ENCODE measurements at places on chromosomes 4 and X.
A peak's percentile ranks its signal among the peaks of the same experiment; 100 is the strongest.

DNA sequence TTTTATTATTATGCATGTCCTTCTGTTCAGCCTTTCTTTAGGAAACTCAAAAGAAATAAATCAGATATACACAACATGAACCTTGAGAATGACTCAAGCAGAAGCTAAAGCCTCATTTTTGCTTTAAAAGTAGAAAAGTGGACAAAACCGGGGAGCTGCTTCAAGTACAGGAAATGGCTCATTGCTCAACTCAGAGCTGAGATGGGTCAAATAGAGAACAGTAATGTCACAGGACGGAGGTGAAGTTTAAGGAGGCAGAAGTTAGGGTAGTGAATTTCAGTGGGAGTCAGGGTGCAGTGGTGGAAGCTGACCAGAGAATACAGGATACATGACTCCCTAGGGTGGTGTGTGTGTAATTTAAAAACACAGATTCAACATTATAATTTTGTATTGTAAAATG, 22.2 kb downstream of the PHKA2 start:
- peak; percentile 63 for DNase-seq

GRCh38 chrX:132858018-132858417, 100.4 kb downstream of the HS6ST2 start:
- DNase-seq: no peak

DNA sequence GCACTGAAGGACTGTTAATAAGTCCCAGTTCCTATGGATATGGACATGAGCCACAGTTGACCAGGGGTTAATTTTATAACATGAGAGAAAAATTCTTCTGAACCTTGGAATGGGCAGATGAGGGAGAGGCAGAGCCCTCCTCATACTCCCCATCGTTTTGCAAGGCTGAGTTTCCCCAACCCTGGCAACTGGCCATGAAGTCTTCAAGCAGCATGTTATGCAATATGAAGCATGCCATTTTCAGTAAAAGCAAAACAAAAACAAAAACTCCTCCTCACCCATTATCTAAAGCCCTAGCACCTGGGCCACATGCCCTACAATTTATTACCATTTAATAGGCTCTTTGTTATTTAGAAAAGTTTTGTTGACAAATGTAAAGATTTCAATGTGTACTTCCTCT, 64.5 kb downstream of the GPC4 start:
- peak; percentile 69 for DNase-seq

DNA sequence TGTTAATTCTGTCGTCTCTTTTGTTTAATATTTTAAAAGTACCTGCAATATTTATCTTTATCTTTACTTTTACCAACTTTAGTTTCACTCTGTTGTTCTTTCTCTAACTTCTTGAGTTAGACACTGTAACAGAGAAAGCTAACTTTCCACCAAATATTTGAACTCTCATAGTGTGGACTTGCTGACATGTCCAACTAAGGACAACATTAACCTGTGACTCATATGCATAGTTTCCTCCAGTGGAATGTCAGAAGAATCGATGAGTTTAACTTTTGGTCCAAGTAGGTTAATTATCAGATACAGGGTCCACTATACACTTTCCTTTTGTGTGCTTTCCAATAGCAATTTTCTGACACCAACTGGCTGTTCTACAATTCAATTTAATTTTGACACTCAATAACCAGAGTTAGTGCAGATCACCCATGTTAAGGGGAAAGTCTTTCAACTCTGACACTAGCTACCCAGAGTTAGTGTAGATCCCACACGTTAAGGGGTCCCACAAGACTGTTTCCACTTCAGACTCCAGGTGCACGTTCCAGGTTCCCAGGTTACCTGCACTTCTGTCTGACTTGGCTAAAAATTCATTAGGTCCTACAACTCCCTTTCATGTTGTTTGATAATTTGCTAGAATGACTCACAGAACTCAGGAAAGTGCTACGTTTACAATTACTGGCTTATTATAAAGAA, 559.0 kb upstream of the AMOT start:
- DNase-seq: no peak

DNA sequence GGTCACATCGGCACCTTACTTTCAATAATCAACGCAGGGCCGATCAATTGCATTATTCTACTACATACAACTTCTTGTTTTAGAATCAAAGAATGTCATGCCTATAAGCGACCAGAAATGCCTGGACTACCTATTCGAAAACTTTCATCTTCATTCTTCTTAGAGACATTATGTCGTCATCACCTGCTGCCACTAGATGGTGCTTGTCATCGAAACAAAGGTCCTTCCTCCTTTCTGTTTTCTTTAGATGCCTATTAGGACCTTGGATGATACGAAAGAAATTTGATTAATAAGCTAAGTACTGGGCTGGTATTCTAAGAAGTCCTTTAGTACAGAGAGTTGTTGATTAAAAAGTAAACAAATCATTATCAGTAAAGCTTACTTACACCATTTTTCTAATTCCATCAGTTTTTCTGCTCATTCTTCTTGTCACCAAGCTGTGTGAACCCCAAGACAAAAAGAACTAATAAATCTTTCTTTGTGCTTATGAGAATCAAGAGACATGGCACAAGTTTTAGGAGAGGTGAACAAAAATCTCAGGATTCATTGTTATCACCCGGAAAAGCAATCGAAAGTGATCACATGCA, 154.5 kb upstream of the SLC4A4 start:
- DNase-seq: peak; percentile 70

DNA sequence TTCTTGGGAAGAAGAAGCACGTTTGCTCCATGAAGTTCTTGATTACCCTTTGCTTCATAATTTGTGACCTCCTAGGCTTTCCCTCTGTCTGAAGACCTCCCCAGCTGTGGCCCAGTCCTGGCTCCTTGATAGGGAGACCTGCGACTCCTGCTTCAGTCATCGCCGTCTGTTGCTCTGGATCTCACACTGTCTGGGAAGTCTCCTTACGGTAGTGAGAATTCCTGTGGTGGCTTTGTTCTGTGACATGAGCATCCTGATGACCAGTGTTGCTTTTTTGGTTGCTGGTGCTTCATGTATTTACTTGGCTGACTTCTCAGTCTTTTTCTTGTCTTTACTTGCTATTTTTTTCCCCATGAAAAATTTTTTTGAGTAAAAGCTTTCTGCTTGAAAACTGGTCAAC, 44.2 kb downstream of the JADE1 start:
- DNase-seq: no peak

GRCh38 chrX:150269605-150270254, 93.4 kb upstream of the MAMLD1 start:
- DNase-seq: no peak

GRCh38 chr4:81746071-81746470, 274.4 kb upstream of the RASGEF1B start:
- DNase-seq: no peak

- no peak for DNase-seq
Observed at GRCh38 chr4:111923786-111924185, 221.5 kb upstream of the FAM241A start.

GRCh38 chr4:7411491-7411890, 23.2 kb downstream of the PSAPL1 start:
- no peak for DNase-seq

DNA sequence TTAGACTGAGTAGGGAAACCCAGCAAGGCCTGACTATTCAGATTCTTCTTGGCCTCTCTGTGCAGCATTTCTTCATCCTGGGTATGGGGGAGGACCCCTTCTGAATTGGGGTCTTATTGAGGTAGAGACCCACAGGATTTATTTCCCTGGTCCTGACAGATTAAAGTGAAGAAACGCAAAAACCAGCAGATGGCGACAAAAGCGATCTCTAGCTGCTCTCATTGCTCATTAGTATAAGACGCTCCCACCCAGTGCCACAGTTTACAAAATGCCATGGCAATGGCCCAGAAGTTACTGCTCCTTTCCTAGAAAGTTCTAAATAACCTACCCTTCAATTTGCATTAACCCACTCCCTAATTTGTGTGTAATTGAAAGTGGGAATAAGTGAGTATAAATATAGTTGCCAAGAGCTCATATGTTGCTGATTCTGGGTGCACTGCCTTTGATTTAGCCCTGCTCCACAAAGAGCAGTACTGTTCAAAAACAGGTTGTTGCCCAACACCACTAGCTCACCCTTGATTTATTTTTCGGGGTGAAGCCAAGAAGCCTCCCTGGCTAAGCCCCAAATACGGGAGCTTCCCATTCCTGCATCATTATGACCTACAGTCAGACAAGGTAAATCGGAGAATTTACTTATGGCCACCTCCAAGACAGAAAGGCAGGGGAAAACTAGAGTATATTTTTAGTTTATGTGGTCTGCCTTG, 3.7 kb upstream of the BEX4 start:
- DNase-seq: peak; percentile 48

- DNase-seq: no peak
Observed at GRCh38 chr4:47771020-47771419, 66.8 kb downstream of the CORIN start.

- DNase-seq: no peak
Observed at GRCh38 chr4:27666943-27667342, 806.3 kb downstream of the STIM2 start.

GRCh38 chr4:2389691-2390090, 28.8 kb downstream of the ZFYVE28 start:
- DNase-seq: no peak

DNA sequence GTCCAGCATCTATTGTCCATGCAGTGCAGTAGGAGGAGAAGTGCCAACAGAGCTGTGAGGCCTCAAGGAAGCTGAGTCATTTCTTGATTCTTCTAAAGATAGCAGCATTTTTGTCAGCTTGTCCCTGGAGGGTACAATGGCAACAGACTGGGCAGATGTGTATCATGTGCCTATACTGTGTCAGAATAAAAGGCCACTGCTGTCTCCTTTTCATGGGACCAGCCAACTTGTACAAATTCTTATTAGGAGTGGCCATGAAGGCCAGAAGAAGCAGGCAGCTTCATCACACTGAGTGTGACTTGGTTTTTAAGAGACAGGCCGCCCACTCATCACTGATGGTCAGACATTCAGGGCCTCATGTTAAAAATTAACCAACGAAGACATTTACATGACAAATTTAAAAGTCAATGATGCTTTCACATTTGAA, 185.0 kb upstream of the FAM241A start:
- DNase-seq: peak; percentile 67
